ENCODE measurements at places on chromosomes 16 and 17. TPM values are rescaled to one million over a fixed set of nuclear protein-coding genes. Genes with fewer than 3 reads are reported as not detected.

LITAFD gene
- polyA plus RNA-seq, result not detected

TBC1D3 gene
- not detected for polyA plus RNA-seq

TNP2 gene
- polyA plus RNA-seq, result not detected

ZACN gene
- 27.1 TPM for polyA plus RNA-seq

TP53TG3F gene
- polyA plus RNA-seq, result not detected

ABI3 gene
- 6.1 TPM for polyA plus RNA-seq

Measured in renal pelvis (tissue), 12 donors.